ENCODE measurements at places on chromosomes 7 and 10. TPM values are rescaled to one million over a fixed set of nuclear protein-coding genes. Genes with fewer than 3 reads are reported as not detected.

GRCh38 chr10:71081229-71081560 is 131.2 kb upstream of the UNC5B start:
- DNase-seq: no peak

- DNase-seq: no peak
Measured at GRCh38 chr7:75814407-75814947, 871 bp upstream of the CCL24 start.

- DNase-seq: no peak
Measured at GRCh38 chr10:58435297-58435985, 50.2 kb downstream of the TFAM start.

DNA sequence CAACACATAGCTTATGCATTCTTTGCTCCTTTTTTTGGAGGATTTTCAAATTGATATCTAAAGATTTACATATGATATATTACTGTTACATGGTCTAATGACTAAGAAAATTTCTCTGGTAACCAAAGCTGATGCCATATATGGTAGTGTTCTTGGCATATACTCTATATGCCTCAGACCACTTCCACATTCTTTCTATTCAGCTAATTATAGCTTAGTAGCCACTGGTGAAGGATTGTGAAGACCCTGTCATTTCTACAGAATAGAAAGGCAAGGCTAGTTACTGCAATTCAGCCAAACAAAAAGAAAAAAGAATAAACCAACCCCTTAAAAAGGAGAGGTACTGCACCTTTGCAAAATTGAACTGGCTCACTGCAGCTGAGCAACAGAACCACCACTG is 3.7 kb downstream of the PURB start:
- DNase-seq: no peak

- no peak for DNase-seq
Measured at GRCh38 chr7:8982338-8982992, 549.1 kb downstream of the NXPH1 start.

GRCh38 chr10:48782386-48782785 is 97.7 kb downstream of the WDFY4 start:
- DNase-seq: no peak

GRCh38 chr7:36400036-36400435 is 10.4 kb downstream of the ANLN start:
- DNase-seq: no peak

DNA sequence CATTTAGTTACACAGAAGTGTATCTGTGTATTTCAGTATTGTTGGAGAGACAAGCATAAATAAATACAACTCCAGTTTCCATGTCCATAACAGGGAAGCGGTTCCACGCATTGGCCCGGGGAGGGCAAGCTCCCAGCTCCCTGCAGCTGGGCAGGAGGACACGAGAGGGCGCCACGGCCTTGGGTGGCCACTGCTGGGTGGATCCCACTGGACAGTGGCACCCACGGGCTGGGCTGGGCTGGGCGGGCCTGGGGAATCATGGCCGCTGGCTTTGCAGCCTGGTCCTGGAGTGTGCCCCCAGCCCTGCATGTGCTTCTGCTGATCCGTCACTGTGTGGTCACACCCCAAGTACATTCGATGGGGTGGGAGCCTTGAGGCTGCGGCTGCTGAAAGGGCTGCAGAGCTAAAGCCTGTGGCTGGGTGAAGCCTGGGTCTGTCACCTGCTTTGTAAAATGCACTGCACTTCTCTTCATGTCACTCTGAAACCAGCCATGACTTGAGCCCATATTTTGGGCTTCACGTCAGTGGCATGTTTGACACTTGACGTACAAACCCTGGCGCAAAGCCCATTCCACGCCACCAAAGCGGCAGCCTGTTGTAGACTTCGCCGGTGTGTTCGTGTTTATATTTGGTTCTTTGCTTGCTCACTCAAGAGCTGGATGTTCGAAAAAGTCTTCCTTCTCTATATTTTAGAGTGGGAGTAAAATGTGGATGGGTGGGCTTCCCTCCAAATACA is 27.5 kb downstream of the LRRC27 start:
- DNase-seq: no peak

GRCh38 chr7:120877701-120878100 is 19.8 kb upstream of the TSPAN12 start:
- DNase-seq: no peak

RHOBTB1 gene
- polyA plus RNA-seq: 82.6 TPM

ZCCHC24 gene
- 20.1 TPM for polyA plus RNA-seq

HYAL4 gene
- not detected for polyA plus RNA-seq

GPR15LG gene
- polyA plus RNA-seq: 0.22 TPM

NUP42 gene
- polyA plus RNA-seq: 60.2 TPM

GNAT3 gene
- polyA plus RNA-seq: not detected

COBL gene
- polyA plus RNA-seq: 13.4 TPM

Data from left renal cortex interstitium (tissue), 4 donors.